ENCODE measurements at places on chromosomes 12 and 14. TPM values are rescaled to one million over a fixed set of nuclear protein-coding genes. Genes with fewer than 3 reads are reported as not detected.

HOXC12 gene
- not detected for total RNA-seq

CELA1 gene
- not detected for total RNA-seq

GCN1 gene
- 36.6 TPM for total RNA-seq

SLC16A7 gene
- 47.4 TPM for total RNA-seq

FIGNL2 gene
- 0.13 TPM for total RNA-seq

MMP17 gene
- 1.3 TPM for total RNA-seq

C12orf56 gene
- not detected for total RNA-seq

GRCh38 chr14:54760866-54761575, 141.6 kb downstream of the GCH1 start:
- no peaks in the 10 kb centered on the region for H3K36me3 ChIP-seq
- H3K4me3 ChIP-seq = no peak overlapping the region
- H3K27me3 ChIP-seq = no peaks in the 10 kb centered on the region
- DNase-seq = no peak
- H3K27ac ChIP-seq = no peak overlapping the region

DNA sequence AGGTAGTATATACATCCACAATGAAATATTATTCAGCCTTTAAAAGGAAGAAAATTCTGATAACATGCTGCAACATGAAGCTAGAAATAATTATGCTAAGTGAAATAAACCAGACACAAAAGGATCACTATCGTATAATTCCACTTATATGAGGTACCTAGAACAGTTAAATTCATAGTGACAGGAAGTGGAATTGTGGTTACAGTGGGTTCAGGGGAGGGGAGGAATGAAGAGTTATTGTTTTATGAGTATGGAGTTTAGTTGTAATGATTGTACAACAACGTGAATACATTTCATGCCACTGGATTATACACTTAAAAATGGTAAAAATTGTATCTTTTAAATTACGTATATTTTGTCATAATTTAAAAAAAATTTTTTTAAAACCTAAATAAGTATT, 21.0 kb downstream of the EEA1 start:
- no peak overlapping the region for H3K4me3 ChIP-seq
- H3K27me3 ChIP-seq = no peaks in the 10 kb centered on the region
- no peak for DNase-seq
- no peaks in the 10 kb centered on the region for H3K36me3 ChIP-seq

GRCh38 chr12:83074358-83074894, 387.7 kb downstream of the TMTC2 start:
- H3K4me3 ChIP-seq = no peak overlapping the region
- H3K27ac ChIP-seq = no peak overlapping the region
- no peaks in the 10 kb centered on the region for H3K36me3 ChIP-seq

GRCh38 chr12:12230275-12230674, 36.6 kb downstream of the LRP6 start:
- peak overlapping the region; percentile 4 for H3K27ac ChIP-seq
- DNase-seq = no peak
- no peaks in the 10 kb centered on the region for H3K27me3 ChIP-seq
- H3K4me1 ChIP-seq = peaks cover 17% of the 10 kb centered on the region
- H3K36me3 ChIP-seq = no peaks in the 10 kb centered on the region

DNA sequence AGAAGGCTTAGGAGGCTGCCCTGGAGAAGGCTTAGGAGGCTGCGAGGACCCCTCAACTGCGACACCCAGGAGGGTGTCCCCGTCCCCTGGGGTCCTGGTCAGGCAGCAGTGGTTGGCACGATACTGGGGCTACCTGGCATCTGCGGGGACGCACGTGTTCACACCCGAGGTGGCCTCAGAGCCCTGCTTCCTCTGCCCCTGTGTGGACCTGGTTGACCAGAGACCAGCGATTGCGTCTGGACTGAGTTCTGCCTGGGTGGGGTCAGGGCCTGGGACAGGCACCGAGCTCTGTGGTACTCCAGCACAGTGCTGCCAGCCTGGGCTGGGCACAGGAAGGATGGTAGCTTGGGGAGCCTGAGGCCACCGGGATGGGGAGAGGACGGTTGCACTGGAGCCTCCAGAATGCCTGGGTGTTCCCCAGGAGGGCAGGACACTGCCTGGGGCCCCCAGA, 735 bp downstream of the ASPG start:
- no peaks in the 10 kb centered on the region for H3K4me1 ChIP-seq
- no peak overlapping the region for H3K4me3 ChIP-seq
- DNase-seq = peak; percentile 19
- no peaks in the 10 kb centered on the region for H3K27me3 ChIP-seq

- no peak overlapping the region for H3K4me3 ChIP-seq
- H3K27me3 ChIP-seq = no peaks in the 10 kb centered on the region
- no peaks in the 10 kb centered on the region for H3K4me1 ChIP-seq
- DNase-seq = no peak
Observed at GRCh38 chr14:76131071-76131965, 20.4 kb upstream of the GPATCH2L start.

- no peaks in the 10 kb centered on the region for H3K4me1 ChIP-seq
- no peaks in the 10 kb centered on the region for H3K27me3 ChIP-seq
- H3K4me3 ChIP-seq = no peak overlapping the region
- H3K36me3 ChIP-seq = peaks cover 7% of the 10 kb centered on the region
Observed at GRCh38 chr14:58455593-58456265, 28.2 kb downstream of the KIAA0586 start.

- H3K36me3 ChIP-seq = no peaks in the 10 kb centered on the region
- DNase-seq = peak; percentile 73
- peak overlapping the region; percentile 71 for H3K4me3 ChIP-seq
- peaks cover under 1% of the 10 kb centered on the region for H3K4me1 ChIP-seq
- H3K27me3 ChIP-seq = no peaks in the 10 kb centered on the region
- H3K27ac ChIP-seq = peak overlapping the region; percentile 93
Observed at GRCh38 chr12:72272731-72273498, 745 bp downstream of the TRHDE start.

DNA sequence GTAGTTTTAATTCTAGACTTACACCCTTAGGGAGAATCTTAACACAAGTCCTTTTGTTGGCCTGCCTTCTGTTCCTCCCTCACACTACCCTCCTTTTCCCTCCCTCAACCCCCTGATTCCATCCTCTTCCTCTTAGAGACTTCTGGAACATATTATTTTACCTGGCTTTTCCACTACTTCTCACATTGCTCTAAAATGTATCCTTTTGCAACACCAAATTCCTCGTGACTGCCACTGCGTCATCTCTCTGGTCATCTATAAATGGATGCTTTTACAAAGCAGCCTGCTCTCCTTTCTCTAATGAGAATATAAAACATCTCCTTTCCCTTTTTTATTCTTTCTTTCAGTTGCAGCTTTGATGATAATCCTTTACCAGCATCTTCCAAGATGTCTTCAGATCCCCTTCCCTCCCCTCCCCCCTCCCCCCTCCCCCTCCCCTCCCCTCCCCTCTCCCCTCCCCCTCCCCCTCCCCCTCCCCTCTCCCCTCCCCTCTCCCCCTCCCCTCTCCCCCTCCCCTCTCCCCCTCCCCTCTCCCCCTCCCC, 93.6 kb downstream of the DIP2B start:
- no peak overlapping the region for H3K27ac ChIP-seq
- no peaks in the 10 kb centered on the region for H3K36me3 ChIP-seq
- no peak for DNase-seq
- H3K4me1 ChIP-seq = peaks cover 14% of the 10 kb centered on the region
- no peak overlapping the region for H3K4me3 ChIP-seq
- H3K27me3 ChIP-seq = no peaks in the 10 kb centered on the region

- H3K27me3 ChIP-seq = no peaks in the 10 kb centered on the region
- no peak overlapping the region for H3K4me3 ChIP-seq
- no peak overlapping the region for H3K27ac ChIP-seq
- DNase-seq = no peak
- peaks cover 3% of the 10 kb centered on the region for H3K4me1 ChIP-seq
Observed at GRCh38 chr14:24279301-24280186, 8.1 kb upstream of the RABGGTA start.

GRCh38 chr14:63454436-63454835, 88.7 kb downstream of the PPP2R5E start:
- H3K4me3 ChIP-seq = no peak overlapping the region
- no peaks in the 10 kb centered on the region for H3K36me3 ChIP-seq
- peaks cover 5% of the 10 kb centered on the region for H3K4me1 ChIP-seq
- no peak overlapping the region for H3K27ac ChIP-seq
- no peaks in the 10 kb centered on the region for H3K27me3 ChIP-seq

- H3K4me1 ChIP-seq = no peaks in the 10 kb centered on the region
- no peak overlapping the region for H3K4me3 ChIP-seq
- no peak overlapping the region for H3K27ac ChIP-seq
- no peaks in the 10 kb centered on the region for H3K36me3 ChIP-seq
- DNase-seq = no peak
Observed at GRCh38 chr14:56676042-56676441, 96.4 kb downstream of the TMEM260 start.

DNA sequence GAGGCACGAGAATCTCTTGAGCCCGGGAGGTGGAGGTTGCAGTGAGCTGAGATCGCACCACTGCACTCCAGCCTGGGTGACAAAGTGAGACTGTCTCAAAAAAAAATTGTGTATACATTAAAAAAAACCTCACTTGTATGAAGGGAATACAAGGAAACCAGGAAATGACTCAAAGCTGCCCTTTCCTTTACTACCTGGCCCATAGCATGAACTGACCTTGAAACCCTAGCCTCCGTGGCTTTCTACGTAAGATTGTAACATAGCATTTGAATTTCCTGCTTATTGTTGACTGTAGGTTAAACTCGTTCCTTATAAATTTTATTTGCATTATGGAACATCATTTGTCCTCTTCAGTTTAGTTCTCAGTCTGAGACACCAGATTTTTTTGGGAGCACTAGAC, 9.1 kb upstream of the DDX47 start:
- no peaks in the 10 kb centered on the region for H3K4me1 ChIP-seq
- H3K27me3 ChIP-seq = no peaks in the 10 kb centered on the region
- no peak overlapping the region for H3K27ac ChIP-seq
- no peak for DNase-seq

DNA sequence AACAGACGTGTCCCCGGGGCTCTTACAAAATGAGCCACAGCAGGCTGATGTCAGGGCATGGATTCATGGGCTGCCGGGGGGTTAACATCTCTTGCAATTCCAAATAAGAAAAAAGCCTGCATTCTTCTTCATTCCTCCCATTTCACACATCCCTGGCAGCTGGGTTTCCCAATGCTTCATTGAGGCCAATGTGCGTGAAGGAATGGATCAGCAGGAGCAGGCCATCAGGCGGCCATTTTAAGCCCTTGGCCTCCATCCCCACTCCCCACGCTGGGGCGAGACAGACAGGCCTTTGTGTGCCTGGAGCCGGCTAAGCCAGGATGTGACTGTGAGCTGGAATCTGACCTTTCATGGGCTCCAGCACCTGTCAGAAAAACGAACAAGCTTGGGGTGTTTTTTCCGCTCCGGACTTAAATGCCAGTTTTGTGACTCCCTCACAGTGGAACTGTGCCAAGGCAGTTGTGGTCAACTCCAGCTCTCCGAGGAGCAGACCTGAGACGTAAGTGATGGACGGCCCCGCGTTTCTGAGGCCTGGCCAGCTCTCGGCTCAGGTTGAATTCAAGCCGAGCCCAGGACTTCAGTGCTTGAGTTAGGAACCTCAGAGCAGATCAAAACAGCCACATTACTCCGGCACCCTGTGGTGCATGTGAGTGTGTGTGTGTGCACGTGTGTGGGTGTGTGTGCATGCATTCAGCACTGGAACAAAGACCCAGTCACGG, 133.1 kb downstream of the TMEM30B start:
- no peaks in the 10 kb centered on the region for H3K36me3 ChIP-seq
- no peak overlapping the region for H3K27ac ChIP-seq
- H3K4me3 ChIP-seq = no peak overlapping the region

DNA sequence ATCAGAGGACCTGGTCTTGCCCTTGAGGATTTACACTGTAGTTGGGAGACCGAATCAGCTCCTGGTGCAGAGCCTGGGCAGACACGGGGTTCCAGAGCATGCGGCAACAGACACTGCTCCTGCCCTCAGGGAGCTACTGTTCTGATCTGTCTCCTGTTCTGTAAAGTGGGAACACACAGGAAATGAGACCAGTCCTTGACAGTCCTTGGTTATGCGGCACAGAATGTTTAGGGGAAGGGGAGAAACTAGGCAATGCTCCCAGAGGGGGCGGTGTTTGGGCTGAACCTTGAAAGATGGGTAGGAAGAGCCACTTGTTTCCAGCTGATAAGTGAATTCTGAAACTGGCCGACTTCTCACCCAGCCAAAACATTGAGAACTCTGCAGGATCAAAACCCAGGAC, 132.4 kb downstream of the ZFP36L1 start:
- no peak for DNase-seq
- no peak overlapping the region for H3K27ac ChIP-seq
- peaks cover 5% of the 10 kb centered on the region for H3K4me1 ChIP-seq
- H3K36me3 ChIP-seq = no peaks in the 10 kb centered on the region
- no peaks in the 10 kb centered on the region for H3K27me3 ChIP-seq
